GM19239 (cell line): ENCODE measurements at places on chromosomes 7 and 10.

DNA sequence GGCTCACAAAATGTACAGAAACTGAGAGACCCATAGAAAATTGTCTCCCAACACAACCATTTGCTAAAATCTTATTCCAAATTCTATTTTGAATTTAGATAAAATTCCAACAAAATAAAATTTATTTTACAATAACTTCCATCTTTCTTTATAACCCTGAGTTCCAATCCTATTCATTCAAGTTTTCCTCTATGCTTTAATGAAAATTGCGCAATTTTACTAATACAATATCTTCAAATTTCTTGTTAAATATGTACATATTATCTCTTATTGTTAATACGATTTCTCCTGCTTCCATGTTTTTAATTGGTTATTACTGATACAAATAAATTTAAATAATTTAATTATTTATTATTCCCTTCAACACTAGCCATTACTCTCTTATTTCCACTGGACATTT lies 645.2 kb upstream of the COBL start:
- no peak for DNase-seq

- no peak for DNase-seq
These were observed 33.5 kb downstream of the SLC37A3 start for GRCh38 chr7:140364819-140365218.

- no peak for DNase-seq
These were observed 70.0 kb downstream of the MINDY4 start for GRCh38 chr7:30841025-30841735.

- no peak for DNase-seq
These were observed 76.4 kb upstream of the PRSS58 start for GRCh38 chr7:142334236-142334635.
